Aorta (tissue), 5 donors: ENCODE measurements at places on chromosomes 12 and 14. TPM values are rescaled to one million over a fixed set of nuclear protein-coding genes. Genes with fewer than 3 reads are reported as not detected.

DNA sequence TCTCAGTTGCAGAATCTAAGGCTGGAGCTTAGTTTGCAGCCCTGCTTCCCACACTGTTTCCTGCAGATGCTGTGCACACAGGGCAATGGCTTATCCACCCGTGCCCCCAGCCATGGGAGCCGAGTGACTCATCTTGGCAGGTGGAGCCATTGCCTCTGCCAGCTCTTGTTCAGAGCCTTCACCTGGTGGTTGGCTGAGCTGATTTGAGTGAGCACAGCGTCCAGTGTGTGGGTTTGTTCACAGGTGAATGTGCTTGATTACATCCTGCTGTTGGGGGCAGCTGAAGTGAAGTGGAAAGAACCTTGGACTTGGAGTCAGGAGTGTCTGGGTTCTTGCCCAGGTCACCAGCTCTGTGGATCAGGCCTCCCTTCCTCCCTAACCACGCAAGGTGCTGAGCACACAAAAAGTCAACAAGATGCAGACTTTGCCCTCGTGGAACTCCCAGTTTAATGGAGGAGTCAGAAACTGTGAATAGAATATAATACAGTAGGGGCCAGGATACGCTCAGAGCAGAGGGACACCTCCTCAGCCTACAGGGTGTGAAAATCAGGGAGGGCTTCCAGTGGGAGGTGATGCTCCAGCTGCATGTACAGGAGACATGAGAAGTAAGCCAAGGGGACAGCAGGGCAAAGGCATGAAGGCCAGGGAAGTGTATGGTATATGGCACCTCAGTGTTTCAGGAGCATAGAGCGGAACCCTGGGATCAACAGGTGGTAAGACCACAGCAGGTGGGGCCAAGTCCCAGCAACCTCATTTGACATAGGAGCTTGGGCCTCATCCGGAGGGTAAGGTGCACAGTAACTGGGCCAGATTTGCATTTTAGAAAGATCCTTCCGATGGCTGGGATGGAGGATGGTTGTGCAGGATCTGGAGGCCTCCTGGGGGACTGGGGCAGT, 22.8 kb downstream of the JDP2 start:
- peak; percentile 84 for DNase-seq

DNA sequence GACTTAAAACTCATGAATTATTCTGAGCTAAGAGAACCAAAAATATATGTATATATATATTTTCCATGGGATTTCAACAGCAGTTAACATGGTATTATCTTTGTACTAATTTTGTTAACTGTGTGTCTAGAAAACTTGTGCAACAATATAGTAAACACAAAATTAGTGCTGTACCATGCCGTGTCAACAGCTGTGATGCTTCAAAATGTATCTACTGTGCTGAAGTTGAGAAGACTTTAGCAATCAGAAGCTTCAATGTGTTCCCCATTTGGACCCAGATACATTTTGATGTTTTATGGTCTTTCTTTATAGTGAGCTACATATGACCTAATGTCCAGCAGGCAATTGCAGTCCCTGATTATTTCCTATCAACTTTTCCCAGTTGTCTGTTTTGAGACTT, 405.7 kb downstream of the DIO2 start:
- DNase-seq: no peak

DNA sequence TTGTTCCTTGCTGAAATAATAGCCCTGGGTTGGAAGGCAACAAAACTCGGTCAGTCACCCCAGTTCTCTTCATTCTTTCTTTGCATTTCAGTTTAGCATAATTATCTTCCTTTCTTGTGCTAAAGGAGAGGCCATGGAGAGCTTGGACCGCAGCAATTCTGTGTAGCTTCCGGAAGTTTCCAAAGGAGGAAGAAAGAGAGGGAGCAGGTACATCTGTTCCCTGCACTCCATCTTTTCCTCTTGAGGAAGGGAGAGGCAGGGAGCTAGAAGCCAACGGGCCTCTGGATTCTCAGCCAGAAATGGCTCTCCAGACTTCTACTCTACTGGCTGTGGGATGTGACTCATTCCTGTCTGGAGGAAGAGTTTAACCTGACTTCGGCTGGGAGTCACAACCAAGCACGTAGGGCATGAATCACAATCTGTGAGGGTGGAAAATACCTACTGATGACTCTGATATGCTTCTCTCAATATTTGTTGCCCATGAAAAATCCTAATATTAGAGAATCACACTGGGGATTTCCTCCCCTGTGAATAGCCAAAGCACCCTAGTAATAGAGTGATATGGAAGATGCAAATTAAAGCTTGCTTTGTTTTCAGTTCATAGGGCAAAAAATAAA, 17.0 kb downstream of the ANO6 start:
- no peak for DNase-seq

- no peak for DNase-seq
These were observed 64.9 kb downstream of the FBXO33 start for GRCh38 chr14:39367387-39367751.

DNA sequence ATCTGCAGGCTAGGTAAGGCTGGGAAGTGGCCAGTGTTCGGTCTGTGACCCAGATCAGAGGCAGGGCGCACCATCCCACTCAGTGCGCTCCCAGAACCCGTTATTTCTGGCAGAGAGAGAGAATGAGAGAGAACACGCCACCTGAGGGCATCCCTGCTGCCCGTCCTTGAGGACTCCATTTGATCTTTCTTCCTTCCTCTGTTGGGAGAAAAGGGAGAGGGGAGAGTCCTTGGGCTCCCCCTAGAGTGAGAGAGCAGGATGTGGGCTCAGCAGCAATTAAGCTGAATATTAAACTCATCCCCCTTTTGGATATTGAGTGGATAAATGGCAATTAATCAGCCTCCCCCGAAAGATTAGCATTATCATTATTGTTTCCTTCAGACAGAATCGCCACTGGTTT, 70.6 kb downstream of the IFT43 start:
- no peak for DNase-seq

DNA sequence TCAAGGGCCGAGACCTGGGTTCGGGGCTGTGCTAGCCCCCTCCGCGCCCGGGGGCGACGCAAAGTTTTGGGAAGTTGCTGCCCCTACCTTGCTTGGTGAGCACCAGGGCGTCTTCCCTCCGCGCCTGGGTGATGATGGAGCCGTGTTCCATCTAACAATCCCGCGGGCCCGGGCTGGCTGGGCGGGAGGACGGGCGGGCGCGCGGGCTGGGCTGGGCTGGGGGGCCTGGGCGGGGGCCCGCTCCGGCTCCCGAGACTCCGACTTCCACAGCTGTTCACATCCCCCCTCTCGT, 298 bp downstream of the CTDSP2 start:
- no peak for DNase-seq

DNA sequence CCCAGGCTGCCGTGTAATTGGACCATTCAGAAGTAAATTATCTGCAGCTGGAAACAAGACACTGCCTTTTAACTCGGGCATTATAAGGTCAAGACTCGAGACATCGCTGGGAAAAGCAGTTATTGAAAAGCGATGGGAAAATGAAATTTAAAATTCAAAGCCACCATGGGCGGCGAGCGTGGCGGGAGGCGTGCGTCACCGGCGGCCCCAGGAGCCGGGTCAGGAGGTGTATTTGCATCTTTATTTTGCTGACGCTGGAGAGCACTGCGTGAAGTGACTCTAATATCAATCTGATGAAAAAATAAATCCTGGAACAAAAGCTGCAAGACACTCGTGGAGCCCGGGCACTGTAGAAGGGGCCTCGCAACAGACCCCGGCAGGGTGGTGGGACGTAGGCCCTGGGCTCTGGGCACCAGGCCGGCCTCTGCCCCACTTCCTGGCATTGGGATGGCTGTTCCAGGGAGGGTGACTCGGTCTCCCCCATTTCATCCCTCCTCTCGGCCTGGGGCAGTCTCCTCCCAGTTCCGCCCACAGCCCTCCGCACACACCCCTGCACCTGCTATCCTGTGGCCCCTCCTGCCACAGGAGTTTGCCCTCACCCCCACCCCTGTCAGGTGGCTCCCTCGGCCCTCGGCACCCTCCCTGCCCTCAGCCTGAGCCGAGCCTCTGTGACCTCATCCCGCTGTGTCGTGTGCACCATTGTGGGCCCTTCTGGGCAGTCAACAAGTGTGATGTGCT, 196.2 kb downstream of the KIF26A start:
- DNase-seq: no peak

DNA sequence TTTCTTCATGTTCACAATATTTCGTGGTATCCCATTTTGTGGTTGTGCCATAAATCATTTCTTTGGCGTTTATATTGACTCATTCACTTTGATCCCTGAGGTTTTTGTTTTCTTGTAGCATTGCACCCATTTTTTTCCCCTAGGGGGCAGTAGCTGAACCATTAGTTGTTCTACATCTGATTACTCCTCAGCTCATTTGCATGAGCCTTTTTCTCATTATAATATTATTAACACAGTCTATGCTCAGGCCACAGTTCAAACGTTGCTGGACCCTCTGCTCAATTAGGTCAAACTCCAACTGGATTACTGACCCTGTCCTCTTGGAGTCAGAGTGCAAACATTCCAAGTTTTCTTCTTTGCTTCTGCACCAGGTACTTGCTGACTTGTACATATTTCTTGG, 475.4 kb upstream of the SEL1L start:
- DNase-seq: no peak

DNA sequence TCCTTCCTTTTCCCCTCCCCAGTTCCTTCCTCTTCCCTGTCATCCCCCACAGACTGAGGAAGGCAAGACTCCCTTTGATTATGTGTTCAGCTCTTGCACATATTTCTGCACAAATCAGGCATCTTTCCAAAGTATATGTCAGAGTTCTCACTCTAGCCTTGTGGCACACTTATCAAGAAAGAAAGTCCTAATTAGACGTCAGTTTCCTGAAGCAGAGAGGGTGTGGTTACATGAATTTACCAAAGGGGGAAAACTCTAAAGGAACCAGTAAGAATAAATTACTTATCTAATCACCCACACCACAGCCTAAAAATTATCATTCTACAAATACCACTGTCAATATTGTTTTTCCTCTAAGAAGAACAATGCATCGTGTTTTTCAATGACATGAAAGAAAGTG, 120.7 kb upstream of the GRIP1 start:
- no peak for DNase-seq

DNA sequence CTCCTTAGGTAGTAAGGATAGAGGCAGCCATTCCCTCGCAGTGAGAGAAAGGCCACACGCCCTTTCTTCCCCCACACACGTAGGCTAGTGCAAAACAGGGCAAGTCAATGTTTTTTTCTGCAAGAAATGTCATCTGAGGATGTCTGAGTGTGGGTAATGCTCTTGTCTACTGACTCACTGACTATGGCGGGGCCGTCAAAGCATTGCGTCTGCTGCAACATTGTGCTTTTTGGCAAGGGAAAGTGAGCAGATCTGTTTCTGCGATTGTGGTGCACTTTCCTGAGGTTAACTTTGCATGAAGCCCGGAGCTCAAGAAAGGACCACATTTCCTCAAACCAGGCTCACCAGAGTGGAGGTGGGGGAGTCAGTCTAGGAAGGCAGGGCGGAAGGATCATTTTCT, 181.6 kb upstream of the GZMB start:
- no peak for DNase-seq

- no peak for DNase-seq
These were observed 86.2 kb upstream of the AMIGO2 start for GRCh38 chr12:47165934-47166333.

GRCh38 chr12:14473707-14474287, 93.9 kb downstream of the PLBD1 start:
- no peak for DNase-seq

- no peak for DNase-seq
These were observed 7.6 kb upstream of the FLVCR2 start for GRCh38 chr14:75570797-75571196.

GRCh38 chr12:131640525-131640924, 70.4 kb upstream of the SFSWAP start:
- DNase-seq: no peak

DNA sequence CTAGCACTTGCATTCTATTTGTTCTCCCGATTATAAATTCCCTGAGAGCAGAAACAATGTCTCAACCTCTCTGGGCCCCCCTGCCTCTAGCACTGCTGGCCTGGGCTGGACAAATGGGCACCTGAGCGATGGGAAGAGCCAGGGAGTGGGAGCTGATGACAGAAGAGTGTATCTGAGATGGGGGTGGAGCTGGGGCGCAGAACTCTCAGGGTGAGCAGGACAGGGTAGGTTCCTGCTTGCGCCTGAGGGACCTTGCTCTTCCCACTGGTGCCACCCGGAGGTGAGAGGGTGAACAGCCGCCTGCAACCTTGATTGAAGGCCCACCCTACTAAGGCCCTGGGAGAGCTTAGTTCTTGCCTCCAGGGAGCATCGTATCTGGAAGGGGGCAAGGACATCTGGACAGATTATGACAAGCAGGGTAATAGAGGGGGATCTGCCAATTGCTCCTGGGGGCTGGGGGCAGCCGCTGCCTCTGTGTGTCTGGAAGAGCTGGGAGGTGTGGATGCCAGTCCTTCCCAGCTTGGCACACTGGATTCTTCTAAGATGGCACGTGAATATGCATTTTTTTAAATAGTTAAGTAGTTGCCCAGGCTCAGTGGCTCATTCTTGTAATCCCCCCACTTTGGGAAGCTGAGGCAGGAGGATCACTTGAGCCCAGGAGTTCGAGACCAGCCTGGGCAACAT, 43.0 kb upstream of the TSPAN9 start:
- peak; percentile 86 for DNase-seq

DNA sequence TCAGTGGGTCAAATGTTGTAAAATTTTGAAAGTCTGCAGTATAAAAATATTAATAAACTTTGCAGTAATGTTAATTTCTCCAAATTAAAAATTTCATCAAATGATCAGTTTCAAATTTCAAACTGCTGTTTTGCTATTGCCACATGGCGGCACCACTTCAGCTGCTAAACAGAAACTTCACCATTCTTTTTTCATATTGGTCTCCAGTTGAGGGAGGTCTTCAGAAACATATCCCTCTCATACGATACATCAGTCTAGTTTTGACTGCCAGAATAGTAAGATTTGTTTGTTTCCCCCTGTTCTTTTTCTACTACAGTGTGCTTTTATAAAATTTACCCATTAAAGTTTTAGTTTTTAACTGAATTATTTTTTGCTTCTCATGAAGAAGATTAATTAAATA, 4.2 kb upstream of the TRHDE start:
- DNase-seq: no peak

DNA sequence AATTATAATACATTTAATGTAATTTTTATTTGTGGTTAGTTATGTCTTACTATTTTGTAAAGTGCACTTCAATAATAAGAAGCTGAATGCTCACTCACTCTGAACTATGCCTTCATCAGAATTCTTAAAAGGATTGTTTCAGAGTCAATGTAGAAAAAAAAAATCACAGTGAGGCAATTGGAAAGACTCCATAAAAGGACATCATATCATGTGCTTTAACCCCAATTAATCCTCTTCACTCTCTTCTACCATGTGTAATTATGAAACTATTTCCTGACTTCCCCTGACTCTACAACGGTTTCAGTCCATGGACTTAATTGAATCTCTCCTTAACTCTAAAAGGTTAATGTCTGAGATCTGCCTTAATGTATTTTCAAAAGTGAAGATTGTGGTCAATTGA, 250.4 kb upstream of the ALG10 start:
- DNase-seq: no peak

GRCh38 chr14:74634964-74635363, 22.9 kb upstream of the LTBP2 start:
- DNase-seq: no peak

- no peak for DNase-seq
These were observed 227.5 kb downstream of the MON2 start for GRCh38 chr12:62694116-62694515.

The MGP gene
- 7,115 TPM for total RNA-seq

The DLGAP5 gene
- not detected for total RNA-seq

The VASH1 gene
- 16.1 TPM for total RNA-seq

The IL22 gene
- total RNA-seq: not detected

The GRIP1 gene
- total RNA-seq: 0.88 TPM

The KRT85 gene
- total RNA-seq: not detected

The SCAF11 gene
- total RNA-seq: 146 TPM

The FSCB gene
- total RNA-seq: not detected

The RAD51AP1 gene
- total RNA-seq: 1.2 TPM

The OASL gene
- 1.7 TPM for total RNA-seq

The LALBA gene
- not detected for total RNA-seq

The TSPAN8 gene
- total RNA-seq: 1.4 TPM
